Pons (tissue), 1 donor: ENCODE measurements at places on chromosomes 11 and 22.
A peak's percentile ranks its signal among the peaks of the same experiment; 100 is the strongest.

- DNase-seq: no peak
Measured at GRCh38 chr22:20037419-20037818, 16.5 kb downstream of the TANGO2 start.

DNA sequence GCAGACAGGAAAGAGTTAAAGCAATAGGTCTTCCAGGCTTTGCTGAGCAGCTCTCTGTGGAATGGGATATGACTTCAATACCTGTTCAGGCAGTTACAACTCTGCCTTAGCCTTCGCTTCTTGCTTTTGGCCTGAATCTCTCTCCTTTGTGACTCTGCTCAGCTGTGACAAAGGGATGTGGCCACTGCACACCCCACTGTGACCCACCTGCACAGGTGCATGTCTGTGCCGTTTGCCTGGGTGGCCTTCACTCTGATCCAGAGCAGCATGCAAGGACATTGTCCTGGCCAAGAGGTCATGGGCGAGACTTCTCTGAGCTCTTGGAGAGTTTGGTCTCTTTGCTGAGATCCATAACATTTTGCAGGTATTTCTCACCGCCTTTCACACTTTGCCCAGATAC, 891.3 kb downstream of the BRD1 start:
- DNase-seq: no peak

GRCh38 chr11:14420223-14420622, 61.2 kb upstream of the RRAS2 start:
- DNase-seq: no peak

GRCh38 chr11:114377612-114378267, 22.6 kb downstream of the C11orf71 start:
- DNase-seq: no peak

DNA sequence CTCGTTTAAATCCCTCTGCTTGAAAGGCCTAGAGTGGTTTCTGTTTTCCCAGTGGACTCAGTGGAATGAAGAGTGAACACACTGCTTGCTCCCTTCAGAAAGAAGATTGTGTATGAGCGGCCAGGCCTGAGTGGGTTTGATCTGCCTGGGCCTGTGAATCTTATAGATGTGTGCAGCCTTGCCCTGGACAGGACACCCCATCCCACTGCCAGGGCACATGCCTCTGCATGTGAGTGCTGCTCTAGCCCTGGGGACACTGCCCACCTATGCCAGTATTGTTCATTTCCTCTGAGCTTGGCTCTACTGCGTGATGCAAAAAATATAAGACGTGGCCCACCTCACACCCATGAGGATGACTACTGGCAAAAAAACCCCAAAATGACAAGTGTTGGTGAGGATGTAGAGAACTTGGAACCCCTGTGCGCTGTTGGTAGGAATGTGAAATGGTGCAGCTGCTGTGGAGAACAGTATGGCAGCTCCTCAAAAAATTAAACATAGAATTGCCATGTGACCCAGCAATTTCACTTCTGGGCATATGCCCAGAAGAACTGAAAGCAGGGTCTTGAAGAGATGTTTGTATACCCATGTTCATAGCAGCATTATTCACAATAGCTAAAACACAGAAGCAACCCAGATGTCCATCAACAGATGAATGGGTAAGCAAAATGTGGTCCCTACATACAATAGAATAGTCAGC, 27.3 kb upstream of the NECTIN1 start:
- no peak for DNase-seq

GRCh38 chr11:76889411-76889975, 28.8 kb downstream of the ACER3 start:
- peak; percentile 91 for DNase-seq

- DNase-seq: no peak
Measured at GRCh38 chr22:28002863-28003565, 84.0 kb upstream of the PITPNB start.

DNA sequence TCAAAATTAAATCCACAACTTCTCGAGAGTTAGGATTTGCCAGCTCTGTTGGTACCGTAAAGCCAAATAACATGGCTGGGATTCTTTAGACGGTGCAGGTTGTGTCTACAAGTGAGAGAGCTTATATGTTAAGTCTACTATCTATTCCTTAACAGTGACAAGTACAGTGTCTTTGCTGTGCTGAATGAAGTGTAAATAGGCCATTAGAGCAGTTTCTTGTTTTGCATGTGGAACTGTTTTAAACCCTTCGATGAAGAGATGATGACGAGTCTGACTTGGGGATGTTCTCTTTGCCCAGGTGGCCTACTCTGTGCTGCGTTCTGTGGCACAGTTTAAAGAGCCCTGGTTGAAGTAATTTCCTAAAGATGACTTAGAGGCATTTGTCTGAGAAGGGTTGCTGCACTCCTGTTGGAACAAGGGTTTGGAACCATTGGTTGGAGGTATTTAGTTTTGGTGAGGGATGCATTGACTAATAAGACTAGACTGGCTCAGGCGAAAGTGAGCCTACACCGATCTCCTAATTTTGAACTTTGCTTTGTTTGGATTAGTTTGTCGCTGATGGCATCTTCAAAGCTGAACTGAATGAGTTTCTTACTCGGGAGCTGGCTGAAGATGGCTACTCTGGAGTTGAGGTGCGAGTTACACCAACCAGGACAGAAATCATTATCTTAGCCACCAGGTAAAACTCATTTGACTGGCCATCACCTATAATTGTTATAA, 988 bp downstream of the RPS3 start:
- DNase-seq: peak; percentile 31

- no peak for DNase-seq
Measured at GRCh38 chr11:17596711-17597110, 49.7 kb downstream of the OTOG start.

DNA sequence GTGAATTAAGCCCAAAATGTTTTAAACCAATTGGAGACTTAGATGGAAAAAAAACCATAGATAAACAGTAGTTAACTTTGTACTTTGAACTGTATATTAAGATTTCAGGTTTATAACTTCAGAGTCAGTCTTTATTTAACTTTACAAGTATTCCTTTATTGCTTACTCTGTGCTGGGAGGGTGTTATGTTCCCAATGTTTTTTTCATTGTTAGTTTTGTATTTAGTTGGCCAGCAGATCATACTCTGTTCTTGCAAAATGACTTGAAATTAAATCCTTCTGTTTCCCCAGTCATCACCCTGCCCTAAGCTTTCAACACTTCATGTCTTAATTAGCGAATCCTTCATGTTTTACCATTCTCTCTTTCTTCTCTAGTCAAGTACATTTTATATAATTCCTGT, 25.3 kb downstream of the SIK2 start:
- DNase-seq: no peak

DNA sequence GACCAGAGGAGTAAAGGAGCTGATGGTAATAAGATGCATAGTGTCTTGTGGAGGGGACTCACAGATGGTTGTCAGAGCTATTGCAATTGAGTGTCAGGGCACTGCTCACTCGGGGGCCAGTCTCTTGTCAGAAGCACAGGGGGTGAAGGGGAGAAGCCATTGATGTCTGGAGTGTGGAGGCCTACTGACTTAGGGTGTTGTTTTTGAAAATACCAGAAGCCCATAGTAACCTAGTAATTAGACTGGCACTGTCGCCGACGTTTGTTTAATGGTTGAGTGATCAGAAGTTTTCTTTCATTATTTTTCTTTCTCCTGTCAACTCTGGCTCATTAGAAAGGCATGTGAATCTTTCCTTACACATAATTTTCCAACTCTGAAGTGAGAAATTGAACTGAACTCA, 151.6 kb upstream of the TENM4 start:
- DNase-seq: no peak

DNA sequence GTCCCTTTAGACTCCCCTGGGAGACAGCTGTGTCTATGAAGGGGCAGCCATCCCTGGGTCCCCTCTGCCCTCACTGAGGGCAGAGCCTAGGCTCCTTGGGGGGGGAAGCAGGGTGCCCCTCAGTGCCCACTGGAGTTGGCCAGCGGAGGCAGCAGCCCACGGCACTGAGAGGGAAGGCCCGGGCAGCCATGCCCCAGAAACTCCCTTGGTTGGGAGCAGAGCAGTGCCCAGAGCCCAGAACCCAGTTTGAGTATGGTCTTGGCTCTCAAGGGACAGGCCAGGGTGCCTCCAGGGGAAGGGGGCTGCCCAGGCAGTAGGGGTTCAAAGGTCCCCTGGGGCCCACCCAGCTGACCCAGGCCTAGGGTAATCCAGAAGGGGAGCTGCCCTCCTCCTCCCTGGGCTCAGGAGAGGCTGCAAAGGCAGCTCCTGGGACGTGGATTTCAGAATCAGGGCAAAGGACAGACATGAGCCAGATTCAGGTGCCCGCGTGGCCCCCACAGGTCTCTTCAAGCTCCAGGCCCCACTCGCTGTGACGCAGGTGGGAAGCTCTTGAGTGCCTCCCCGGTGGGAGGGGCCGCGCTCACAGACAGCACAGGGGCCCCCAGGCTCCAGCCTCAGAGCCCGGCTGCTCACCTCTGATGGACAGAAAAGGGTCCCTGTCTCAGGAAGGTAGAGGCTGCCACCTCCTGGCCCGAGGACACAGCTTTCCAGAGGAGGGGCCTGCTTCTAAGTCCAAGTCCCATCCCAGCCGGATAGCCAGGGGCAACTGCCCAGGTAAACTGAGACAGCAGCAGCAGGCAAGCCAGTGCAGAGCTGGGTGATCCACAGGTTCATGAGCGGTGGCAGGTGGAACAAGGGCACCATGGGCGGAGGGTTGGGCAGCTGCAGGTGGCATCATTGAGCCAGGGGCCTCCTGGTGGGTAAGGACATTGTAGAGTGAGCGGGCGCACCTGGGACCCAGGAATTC, 2.6 kb downstream of the C11orf21 start:
- DNase-seq: no peak
